ENCODE measurements at places on chromosomes 6 and 20.

DNA sequence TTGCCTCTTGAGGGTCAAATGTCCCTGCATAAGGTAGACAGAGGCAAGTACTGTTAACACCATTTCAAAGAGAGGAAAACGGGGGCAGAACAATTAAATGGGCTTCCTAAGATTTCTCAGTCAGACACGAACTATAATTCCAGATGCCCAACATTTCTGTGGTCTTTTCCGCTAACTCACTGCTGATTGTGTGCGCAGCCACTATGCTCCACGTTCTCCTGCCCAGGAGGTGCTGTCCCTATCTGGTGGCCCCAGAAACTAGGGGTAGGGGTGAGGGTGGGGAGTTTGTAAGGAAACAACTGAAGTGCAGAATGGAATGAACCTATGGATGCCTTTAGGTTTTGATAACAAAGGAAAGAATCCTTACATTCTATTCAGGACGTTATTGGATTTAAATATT lies 86.1 kb upstream of the BACH2 start:
- DNase-seq, result no peak

DNA sequence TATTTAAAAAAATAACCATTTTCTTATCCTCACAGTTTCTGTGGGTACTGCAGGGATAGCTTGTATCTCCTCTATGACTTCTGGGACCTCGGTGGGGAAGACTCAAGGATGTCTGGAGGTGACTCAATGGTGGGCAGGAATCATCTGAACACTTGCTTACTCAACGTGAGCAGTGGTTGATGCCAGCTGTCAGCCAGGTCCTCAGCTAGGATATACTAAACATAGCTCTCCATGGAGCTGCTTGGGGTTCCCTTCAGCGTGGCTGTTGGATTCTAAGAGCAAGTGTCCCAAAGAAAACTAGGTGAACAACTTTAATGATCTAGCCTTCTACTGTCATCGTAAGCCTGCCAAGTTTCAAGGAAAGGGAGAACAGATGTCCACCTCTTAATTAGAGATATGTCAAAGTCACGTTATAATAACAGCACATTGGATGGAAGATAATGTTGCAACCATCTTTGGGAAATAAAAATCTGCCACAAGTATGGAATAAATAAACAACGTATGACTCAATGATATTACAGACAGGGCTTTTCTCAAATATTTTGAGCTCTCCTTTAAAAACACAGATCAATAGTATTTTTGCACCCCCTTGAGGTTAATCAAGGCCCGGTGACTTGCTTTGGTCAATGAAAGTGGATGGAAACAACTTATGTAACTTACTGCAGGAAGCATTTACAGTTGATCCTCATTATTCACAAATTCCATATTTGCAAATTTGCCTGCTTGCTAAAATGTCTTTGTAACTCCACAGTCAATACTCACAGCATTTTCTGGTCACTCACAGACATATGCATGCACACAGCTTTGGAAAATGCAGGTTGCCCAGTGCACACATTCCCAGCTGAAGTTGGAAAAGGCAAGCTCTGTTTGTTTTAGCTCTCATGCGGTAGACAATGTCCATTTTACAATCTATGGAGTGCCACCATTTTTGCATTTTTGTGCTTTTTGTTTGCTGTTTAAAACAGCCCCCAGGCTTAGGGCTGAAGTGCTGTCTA lies 6.6 kb upstream of the HEBP2 start:
- peak; percentile 53 for DNase-seq

GRCh38 chr6:141598487-141598886 lies 534.2 kb upstream of the GJE1 start:
- DNase-seq, result peak; percentile 45

- peak; percentile 86 for DNase-seq
These were observed 28.8 kb upstream of the TLDC2 start for GRCh38 chr20:36847009-36847709.

GRCh38 chr6:130473886-130474285 lies 108.1 kb downstream of the TMEM200A start:
- DNase-seq, result peak; percentile 88

GRCh38 chr6:118896339-118897136 lies 2.6 kb downstream of the ASF1A start:
- peak; percentile 58 for DNase-seq

DNA sequence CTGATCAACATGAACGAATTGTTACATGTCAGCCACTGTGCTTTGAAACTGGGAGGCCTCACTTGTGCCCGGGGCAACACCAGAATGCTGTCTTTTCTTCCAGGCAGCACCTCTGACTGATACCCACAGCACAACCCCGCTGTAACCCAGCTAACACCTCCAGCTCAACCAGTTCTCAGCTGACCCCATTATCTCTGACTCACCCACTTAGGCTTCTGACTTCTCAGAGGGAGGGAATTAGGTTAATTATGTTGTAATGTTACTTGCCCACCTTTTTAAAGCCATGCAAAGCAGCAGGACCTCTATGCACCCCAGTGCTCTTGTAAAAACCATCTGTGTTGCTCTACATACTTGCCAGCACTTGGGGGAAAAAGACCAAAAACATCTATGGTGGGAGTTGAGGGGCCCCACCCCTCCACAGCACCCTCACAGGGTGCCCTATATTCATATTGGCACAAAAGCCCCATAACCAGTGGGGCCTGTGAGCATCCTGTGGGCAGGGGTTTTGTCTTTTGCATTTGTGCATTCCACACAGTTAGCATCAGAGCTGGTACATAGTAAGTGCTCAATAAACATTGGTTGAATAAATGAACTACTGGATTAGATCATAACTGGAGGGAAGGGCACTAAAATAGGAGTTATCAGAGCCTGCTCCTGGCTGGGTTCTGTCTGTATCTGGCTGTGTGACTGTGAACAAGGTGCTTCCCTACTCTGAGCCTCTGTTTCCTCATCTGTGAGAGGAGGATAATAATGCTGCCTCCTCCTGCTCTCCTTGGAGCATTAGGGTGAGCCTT lies 22.3 kb downstream of the BNIP5 start:
- DNase-seq, result peak; percentile 35

- DNase-seq, result no peak
These were observed 800 bp upstream of the DYNLT1 start for GRCh38 chr6:158645064-158646022.

GRCh38 chr6:150930841-150931240 lies 65.3 kb downstream of the MTHFD1L start:
- DNase-seq, result peak; percentile 95

Measured in EH (cell line).